HL-60 (cell line): ENCODE measurements at places on chromosomes 13 and 19.
A peak's percentile ranks its signal among the peaks of the same experiment; 100 is the strongest.

- DNase-seq = no peak
Measured at GRCh38 chr13:38602266-38602665, 84.6 kb upstream of the FREM2 start.

- DNase-seq = no peak
Measured at GRCh38 chr13:91245288-91245687, 102.2 kb upstream of the MIR17HG start.

DNA sequence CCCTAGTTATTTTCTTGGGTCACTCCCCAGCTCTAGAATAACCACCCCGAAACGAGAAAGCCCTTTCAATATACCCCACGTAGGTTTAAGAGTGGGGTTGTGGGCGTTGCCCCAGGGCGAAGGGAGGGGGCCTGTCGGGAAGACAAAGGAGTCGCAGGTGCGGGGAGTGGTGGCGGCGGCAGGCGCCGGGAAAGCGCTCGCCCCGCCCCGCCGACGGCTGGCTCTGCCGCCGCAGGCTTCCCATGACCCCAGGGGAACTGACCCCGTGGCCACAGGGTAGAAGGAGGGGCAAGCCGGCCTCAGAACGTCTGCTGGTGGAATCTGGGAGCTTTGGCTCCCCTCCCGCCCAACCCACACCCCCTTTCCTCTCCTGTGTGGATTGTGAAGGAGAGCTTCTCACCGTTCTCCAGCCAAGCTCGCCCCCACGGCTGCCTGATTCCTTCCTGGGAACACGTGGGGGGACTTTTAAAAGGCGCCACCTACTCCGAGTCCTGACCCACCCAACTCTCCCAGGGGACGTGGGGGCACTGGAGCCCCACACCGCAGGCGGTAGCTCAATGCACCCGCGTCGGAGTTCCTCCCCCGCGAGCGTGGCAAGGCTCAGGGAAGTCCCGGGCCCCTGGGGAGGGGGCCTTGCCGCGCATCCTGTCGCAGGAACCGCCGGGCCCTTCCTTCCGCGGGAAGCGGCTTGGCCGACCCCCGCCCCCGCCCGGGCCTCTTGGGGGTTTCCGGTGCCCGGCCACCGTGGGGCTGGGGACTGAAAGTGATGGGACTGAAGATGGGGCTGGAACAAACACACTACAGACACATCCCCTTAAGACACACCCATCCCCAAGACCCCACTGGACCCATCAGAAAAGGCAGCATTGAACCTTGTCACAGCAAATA lies 5.5 kb downstream of the IER2 start:
- DNase-seq = peak; percentile 80

- no peak for DNase-seq
Measured at GRCh38 chr13:100231176-100231575, 142.3 kb downstream of the PCCA start.

- DNase-seq = no peak
Measured at GRCh38 chr13:114005206-114005724, 31.4 kb upstream of the C13orf46 start.

GRCh38 chr13:99481366-99481765 lies 19.9 kb upstream of the TM9SF2 start:
- no peak for DNase-seq

DNA sequence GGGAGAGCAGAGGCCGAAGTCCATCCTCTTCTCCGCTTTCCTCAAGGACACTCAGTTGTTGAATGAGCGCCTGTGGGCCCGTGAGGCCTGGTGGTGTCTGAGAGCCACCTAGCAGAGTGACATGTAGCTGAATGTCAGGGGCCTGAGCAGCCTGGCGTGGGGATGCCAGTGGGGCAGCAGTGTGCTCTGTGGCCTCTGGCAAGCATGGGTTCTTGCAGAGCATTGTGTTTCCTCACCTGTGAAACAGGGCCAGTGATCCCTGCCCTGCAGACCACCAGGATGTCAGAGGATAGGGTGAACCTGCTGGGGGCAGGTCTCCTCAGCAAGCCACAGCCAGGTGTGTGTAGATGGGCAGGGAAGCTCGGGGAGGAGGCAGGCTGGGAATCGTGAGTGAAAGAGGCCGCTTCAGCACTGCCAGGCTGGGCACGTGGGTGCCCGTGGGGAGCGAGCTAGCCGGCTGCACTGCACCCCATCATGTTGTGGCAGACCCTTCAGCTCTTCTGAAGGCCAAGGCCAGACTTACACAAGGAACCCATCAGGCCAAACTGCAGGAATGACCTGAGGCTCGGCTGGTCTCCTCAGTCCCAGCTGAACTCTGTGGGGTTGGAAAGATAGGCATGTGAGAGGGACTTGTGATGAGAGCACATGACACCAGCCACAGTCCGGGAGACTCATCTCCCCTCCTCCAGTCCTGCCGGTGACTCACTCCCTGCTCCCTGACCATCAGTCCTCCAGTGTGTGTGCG lies 5.0 kb downstream of the PPP1R37 start:
- DNase-seq = peak; percentile 45

GRCh38 chr13:97344265-97345175 lies 89.4 kb upstream of the RAP2A start:
- DNase-seq = no peak

- peak; percentile 37 for DNase-seq
Measured at GRCh38 chr13:46492946-46493345, 60.0 kb upstream of the LRCH1 start.

DNA sequence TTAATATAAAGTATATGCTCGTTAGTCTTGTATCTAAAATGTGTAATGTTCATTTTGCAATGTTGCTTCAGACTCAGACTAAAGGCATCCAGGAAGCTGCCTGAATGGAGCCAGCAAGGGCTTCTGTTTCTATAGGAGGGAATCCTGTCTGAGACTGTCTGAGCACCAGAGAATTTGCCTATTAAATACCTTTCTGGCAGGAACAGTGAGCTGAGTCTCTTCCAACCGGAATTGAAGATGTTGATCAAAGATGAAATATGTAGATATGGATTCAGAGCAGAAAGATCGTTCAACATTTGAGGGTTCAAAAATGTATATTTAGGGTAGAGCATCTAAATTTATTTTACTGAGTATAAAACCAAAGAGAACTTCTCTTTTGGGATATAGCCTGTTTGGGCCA lies 20.9 kb downstream of the MYO16 start:
- DNase-seq = no peak

DNA sequence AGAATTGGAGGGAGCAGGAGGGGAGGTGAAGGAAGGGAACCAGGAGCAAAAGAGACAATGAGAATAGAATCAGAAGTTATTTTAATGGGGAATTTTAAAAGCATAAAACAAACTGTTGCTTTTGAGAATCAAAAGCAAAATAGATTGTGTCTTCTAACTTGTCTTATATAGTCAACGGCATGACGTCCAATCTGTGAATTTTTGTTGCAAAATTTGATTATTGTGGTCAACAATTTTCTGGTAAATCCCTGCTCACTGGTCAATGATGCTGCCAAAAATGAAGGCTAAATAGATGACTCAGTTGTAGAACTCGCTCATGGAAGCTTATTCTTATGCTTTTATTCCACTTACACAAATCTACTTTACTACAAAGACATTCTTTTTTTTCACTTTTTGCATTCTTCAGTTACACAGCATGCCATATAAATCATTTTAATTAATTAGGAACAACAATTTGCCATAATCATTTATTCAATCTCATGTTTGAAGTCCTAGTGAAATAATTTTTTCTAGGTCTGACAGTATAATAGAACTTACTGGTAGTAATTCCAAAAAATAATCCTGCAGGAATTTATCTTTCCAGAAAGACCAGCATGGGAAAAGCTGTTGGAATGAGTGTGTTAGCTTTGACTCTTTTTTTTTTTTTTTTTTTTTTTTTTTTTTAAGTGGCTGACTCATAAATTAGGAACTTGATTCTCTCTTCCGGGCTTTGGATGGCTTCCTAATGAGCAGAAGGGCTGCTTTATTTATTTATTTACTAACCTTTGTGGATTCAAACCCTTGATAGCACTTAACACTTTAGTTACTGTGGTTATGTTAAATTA lies 256.9 kb downstream of the SPRY2 start:
- DNase-seq = no peak

DNA sequence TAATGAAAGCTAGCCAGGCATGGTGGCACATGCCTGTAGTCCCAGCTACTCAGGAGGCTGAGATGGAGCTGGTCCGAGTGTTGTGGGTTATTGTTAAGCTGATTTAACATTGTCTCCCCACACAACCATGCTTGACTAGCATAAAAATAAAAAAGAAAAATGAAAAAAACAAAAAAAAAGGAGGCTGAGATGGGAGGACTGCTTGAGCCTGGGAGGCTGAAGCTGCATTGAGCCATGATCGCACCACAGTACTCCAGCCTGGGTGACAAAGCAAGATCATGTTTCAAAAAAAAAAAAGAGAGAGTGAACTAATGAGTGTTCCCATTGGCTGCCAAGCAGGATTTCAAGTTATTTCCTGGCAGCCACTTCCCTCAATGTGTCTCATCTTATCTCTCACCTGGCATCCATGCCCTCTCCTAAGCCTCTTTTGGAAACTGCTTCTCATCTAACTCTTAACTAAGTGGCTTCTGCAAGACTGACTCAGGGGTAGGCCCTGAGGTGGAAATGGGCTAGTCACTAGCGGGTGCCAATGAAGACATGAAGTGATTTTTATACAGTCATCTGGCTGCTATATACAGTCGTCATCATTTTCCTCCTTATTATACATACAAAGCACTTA lies 4.9 kb downstream of the THAP8 start:
- no peak for DNase-seq

GRCh38 chr13:114096031-114096485 lies 36.4 kb downstream of the RASA3 start:
- DNase-seq = no peak

GRCh38 chr13:29849071-29849631 lies 1.3 kb downstream of the UBL3 start:
- DNase-seq = peak; percentile 69

DNA sequence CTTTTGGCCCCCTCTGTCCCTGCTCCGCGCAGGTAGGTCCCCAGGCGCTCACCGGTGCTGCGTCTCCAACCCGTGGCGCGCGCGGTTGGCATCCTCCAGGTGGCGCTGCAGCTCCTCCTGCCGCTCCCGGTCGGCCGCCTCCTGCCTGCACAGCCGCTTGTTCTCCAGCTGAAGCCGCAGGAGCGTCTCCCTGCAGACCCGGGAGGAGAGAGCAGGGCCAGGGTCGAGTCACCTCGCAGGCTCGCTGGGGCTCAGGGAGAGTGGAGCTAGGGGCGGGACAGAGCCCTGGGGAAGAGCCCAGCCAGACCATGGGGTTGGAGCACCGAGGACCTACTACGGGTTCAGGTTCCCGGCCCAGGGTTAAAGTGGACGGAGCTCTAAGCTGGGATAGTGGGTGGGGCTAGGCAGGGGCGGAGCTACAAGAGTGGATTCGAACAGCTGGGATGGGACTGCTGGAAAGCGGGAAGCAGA lies 9.3 kb downstream of the HOOK2 start:
- DNase-seq = peak; percentile 87

- DNase-seq = no peak
Measured at GRCh38 chr13:37369616-37370015, 229.0 kb downstream of the POSTN start.

DNA sequence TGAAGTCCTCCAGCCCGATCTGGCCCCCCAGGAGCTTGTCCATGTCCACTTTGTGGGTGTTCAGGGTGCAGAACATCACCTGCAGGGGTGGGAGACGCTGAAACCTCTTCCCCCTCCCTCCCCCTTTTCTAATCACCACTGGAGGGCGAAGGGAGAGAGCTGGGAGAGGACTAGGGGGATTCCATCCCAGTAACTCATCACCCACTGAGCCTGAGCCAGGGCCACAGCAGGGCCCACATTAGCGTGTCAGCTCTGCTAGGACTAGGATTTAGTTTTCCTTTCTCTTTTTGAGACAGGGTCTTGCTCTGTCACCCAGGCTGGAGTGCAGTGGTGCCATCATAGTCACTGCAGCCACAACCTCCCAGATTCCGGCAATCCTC lies 5.5 kb upstream of the PTGER1 start:
- no peak for DNase-seq

DNA sequence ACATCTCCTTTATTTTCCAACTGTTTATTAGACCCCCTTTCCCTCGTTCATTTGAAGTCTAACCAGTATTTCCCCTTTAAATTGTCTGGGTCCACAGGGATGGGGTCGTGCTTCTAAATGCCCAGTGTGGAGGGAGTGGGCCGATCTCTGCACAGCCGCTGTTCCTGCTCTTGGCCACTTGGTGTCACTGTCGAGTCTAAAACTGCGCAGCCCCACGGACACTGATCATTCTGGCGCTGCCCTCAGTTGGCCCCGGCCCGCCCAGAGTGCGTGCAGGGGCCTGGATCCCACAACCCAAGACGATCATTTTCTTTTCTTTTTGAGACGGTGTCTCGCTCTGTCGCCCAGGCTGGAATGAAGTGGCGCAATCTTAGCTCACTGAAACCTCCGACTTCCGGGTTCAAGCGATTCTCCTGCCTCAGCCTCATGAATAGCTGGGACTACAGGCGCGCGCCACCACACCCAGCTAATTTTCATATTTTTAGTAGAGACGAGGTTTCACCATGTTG lies 12.0 kb downstream of the WDR88 start:
- no peak for DNase-seq

- no peak for DNase-seq
Measured at GRCh38 chr13:48910686-48911085, 65.0 kb upstream of the FNDC3A start.

GRCh38 chr19:14182476-14182875 lies 23.5 kb downstream of the ADGRL1 start:
- DNase-seq = no peak

- DNase-seq = no peak
Measured at GRCh38 chr13:114022876-114023275, 49.0 kb upstream of the C13orf46 start.

DNA sequence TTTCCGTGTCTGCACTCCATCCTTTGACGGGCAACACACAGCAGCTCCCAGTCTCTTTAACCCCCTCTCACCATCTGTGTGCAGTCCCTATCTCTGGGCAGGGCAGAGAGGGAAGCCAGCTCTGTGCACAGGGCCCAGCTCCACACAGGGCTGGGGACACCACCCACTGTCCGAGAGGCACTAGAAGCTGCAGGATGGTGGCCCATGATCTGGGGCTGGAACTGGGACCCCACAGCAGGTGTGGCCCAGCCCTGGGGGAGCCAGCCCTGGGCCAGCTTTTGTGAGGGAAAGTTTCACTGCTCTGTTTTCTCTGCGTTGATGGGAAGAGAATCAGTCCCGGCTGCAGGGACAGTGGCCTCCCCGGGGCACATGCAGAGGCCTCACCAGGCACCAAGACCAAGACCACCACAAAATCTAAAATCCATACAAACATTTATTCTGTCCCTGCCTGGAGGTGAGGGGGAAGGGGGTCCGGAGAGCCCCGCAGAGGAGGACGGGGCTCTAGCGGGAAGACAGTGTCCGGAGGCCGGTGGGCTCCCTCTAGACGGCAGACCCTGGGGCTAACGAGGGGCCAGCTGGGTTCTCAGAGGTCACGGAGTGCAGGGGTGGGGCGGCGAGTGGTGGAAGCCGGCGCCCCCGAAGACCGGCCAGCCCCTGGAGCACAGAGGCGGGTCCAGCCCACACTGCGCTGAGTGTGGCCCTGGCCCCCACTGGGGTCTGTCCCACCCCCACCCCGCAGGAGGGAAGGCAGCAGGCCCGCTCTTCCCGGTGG lies 2.9 kb upstream of the ATP8B3 start:
- DNase-seq = no peak

DNA sequence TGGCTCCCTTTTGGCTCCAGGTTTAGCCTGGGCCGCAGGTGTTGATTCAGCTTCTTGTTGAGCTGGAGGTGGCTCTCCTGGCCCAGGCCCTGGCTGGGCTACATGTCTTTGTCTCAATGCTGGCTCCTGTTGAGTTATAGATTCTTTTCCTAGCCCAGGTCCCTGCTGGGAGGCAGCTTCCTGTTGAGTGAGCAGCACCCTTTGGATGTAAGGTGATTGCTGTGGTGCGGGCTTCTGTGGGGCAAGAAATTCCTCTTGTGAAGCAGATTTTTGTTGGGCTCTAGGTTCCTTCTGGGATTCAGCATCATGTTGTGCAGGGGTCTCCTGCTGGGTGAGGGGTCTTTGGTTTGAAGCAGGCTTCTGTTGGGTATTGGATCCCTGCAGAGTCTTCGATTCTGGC lies 545 bp downstream of the LIPE start:
- DNase-seq = no peak
